Mononuclear cell (primary cell): ENCODE measurements at places on chromosomes 2 and 18. TPM values are rescaled to one million over a fixed set of nuclear protein-coding genes. Genes with fewer than 3 reads are reported as not detected.

Gene EPAS1
- 5.2 TPM for total RNA-seq

Gene ITGB6
- not detected for total RNA-seq

Gene RAPGEF4
- total RNA-seq: 2.4 TPM

Gene UBXN2A
- 16.7 TPM for total RNA-seq

Gene MERTK
- total RNA-seq: 3.7 TPM

Gene SATB2
- 0.73 TPM for total RNA-seq

Gene NAT8
- not detected for total RNA-seq

Gene RTP5
- total RNA-seq: 0.21 TPM

Gene NPPC
- total RNA-seq: not detected

Gene ALLC
- total RNA-seq: not detected

Gene RAB17
- 0.10 TPM for total RNA-seq

Gene IDH1
- 6.7 TPM for total RNA-seq

Gene CCDC74B
- 0.10 TPM for total RNA-seq

Gene TXNL1
- 27.9 TPM for total RNA-seq

Gene REG3G
- total RNA-seq: not detected

Gene OR6B2
- not detected for total RNA-seq

Gene BMP10
- not detected for total RNA-seq

Gene AMMECR1L
- 7.0 TPM for total RNA-seq

Gene ZNF892
- total RNA-seq: 1.2 TPM

Gene TUBA3E
- total RNA-seq: not detected

Gene DHRS9
- 0.42 TPM for total RNA-seq

Gene CHMP1B
- 211 TPM for total RNA-seq

Gene RAPH1
- total RNA-seq: 2.8 TPM

Gene LHCGR
- total RNA-seq: not detected

Gene CNGA3
- total RNA-seq: not detected

Gene DSG2
- total RNA-seq: 0.21 TPM

Gene SYT4
- under 0.01 TPM for total RNA-seq

Gene TRIM54
- not detected for total RNA-seq

Gene FAP
- total RNA-seq: not detected

Gene IRS1
- 2.3 TPM for total RNA-seq

Gene CDH2
- total RNA-seq: not detected

Gene POMC
- total RNA-seq: 2.3 TPM

Gene LRATD1
- total RNA-seq: under 0.01 TPM

Gene C2orf80
- not detected for total RNA-seq

Gene GALR1
- total RNA-seq: under 0.01 TPM

Gene OXER1
- total RNA-seq: 0.63 TPM

Gene SIX2
- total RNA-seq: 0.10 TPM

Gene ANKRD30B
- not detected for total RNA-seq

Gene UGT1A8
- not detected for total RNA-seq

Gene CNOT9
- 65.9 TPM for total RNA-seq

Gene FRZB
- under 0.01 TPM for total RNA-seq

Gene UBXN4
- total RNA-seq: 106 TPM

Gene WNT10A
- 1.5 TPM for total RNA-seq

Gene GKN1
- 0.31 TPM for total RNA-seq

Gene LIMS1
- 92.7 TPM for total RNA-seq

Gene NEU2
- not detected for total RNA-seq

Gene HRH4
- 0.42 TPM for total RNA-seq
